Ureter (tissue), 1 donor: ENCODE measurements at places on chromosomes 1 and 21.
A peak's percentile ranks its signal among the peaks of the same experiment; 100 is the strongest.

DNA sequence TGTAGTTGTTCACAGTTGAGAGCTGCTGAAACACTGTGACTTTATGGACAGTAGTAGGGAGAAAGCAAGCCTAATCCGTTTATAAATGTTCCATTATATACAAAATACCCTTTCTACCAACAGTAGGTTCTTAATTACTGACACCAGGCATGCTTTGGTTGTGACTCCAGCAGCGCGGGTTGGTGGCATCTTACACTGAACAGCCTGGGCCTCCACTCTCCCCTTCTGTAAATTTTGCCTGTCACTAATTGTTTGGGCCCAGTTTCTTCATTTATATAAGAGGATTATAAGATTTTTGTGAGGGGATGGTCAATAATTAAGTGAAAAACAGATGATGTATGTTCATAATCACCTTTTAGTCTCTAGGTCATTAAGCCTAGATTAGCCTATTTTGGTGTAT lies 58.2 kb downstream of the ITSN1 start:
- DNase-seq = no peak

GRCh38 chr1:174682419-174683008 lies 234.8 kb downstream of the GPR52 start:
- DNase-seq = no peak

DNA sequence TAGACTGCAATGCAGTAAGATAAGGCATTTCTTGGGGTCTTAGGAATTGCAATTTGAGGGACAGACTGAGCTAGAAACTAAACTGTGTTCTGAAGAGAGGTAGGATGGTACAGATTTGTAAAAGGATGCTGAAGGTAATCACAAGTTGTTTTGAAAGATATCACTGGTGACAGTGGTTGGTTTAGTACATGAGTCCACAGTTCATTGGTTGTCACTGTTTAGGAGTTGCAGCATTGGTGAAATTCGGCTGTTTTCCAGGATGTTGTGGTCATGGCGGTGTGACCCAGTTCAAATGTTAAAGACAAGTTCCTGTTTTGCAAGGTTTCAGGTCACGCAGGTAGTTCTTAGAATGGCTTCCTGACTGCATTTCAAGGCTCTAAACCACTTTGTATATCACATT lies 292.8 kb upstream of the B3GALT2 start:
- no peak for DNase-seq

DNA sequence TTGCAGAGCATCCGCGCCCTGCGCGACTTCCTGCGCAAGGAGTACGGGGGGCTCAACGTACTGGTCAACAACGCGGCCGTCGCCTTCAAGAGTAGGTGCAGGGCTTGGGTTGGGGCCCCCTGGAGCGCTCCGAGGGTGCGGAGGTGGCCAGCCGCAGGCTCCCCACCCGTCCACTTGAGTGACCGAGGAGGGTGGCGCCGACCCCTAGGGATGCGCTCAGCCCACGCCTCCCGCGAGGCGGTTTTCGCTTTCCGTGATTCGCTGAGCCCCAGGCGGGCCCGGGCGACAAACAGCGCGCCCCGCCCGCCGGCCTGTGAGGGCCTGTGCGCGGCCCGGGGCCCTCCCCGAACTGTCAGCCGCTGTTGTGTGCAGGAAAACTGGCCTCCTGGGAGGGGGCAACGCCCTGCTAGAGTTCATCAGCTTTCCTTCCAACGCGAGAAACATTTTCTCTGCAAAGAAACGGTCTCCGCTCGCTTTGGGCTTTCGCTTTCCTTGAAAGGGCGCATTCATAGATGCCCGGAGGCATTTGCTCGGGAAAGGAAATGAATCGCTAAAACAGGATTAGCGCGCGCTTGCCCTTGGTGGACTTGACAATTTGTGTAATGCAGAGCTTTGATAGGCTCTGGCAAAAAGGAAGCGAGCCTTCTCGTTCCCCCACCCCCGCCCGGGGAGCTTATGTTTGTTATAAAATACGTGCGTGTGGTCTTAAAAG lies 668 bp downstream of the CBR3 start:
- DNase-seq = peak; percentile 84

DNA sequence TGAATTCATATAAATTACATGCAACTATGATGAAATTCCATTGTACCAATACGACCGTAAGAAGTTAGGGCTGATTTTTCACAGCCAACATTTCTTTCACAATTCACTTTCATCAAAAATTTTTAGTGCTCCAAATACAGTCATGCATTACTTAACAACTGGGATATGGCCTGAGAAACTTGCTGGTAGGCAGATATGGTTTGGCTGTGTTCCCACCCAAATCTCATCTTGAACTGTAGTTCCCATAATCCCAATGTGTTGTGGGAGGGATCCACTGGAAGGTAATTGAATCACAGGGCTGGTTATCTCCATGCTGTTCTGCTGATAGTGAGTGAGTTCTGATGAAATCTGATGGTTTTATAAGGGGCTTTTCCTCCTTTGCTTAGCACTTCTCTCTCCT lies 244.4 kb downstream of the AKT3 start:
- no peak for DNase-seq

DNA sequence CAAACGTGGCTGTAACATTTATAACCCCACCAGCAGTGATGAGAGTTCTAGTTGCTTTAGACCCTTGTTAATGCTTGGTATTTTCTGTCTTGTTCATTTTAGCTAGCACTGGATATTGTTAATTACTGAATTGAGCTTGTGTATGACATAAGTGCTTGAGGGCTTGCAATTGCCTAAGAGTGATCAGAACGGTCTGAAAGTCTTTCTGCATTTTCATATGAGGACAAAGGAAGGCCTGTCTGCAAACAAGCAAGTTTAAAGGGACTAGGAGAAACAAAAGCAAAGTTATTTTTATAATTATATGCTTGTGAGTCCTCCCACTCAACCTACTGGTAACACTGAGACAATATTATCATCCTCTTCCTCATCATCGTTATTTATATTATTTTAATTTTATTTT lies 305.5 kb upstream of the DUSP10 start:
- DNase-seq = no peak

DNA sequence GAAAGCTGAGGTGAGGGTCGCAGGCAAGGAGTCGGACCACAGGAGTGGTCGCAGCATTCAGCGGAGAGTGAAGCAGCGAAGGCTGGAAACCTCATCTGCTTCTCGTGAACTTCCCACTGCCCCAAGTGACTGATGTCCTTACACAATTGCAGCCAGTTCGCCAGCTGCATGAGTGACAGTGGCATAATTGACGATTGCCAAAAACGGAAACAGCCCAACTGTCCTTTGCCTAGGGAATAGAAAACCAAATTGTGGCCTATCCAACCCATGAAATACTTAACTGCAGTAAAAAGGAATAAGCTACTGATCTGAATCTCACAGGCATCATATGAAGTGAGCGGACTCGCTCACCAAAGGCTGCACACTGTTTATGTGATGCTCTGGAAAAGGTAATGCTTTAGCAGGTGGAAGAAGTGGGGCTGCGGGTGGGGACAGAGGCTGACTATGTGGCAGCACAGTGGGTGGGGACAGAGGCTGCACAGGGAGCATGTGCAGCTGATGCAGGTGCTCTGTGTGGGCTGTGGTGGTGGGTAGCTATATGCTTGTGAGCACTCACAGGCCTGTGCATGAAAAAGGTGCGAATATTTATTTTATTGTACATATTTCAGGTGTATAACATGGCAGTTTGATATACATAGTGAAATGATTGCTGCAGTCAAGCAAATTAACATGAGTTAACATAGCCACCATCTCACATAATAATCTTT lies 4.2 kb upstream of the NLRP3 start:
- DNase-seq = no peak

GRCh38 chr1:100433563-100433962 lies 81.3 kb downstream of the CDC14A start:
- no peak for DNase-seq

- no peak for DNase-seq
Measured at GRCh38 chr21:38151021-38151645, 105.7 kb upstream of the KCNJ15 start.

- DNase-seq = no peak
Measured at GRCh38 chr1:115338457-115338820, 390 bp upstream of the NGF start.

- no peak for DNase-seq
Measured at GRCh38 chr1:103180660-103181059, 72.3 kb upstream of the COL11A1 start.

GRCh38 chr1:15125101-15125745 lies 28.3 kb upstream of the TMEM51 start:
- no peak for DNase-seq

DNA sequence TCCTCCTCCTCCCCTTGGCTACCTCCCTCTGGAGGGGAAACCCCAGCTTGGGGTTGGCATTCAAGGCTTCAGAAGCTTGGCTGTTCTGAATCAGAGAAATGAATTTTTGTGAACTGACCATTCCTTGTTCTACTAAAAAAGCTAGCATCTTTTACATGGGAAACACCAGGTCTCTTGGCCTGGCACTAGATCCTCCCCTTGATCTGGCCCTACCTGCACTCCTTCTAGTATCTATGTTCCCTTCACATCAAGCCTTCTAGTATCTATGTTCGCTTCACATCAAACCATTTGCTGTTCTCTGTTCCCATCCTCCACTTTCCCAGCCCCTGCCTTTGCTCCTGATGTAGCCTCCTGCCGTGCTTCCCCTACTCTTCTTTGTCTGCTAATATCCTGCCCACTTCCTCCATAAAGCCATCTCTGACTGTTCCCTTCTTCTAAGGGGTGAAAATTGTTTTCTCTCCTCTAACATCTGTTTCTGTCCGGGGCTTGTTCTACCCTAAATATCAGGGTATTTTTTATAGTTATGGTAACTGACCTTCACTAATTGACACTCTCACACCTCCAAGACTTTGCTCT lies 25.8 kb downstream of the FAM151A start:
- no peak for DNase-seq

GRCh38 chr1:81230983-81231728 lies 569.6 kb upstream of the ADGRL2 start:
- DNase-seq = no peak

DNA sequence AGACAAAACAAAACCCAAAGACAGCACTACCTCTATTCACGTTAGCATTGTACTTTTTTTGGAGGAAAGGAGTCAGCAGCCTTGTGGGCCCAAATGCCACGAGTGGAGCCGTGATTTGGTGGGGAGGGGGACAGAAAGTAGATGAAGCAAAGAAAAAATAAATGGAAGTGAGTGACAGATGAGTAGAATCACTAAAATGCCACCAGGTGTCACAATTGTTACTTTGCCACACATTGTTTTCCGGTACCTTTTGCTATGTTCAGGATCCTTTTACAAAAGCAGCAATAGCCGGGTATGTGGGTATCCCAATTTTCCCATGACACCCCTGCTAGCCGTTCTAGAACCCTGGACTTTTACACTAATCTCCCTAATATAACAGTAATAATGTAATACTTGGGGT lies 85.0 kb upstream of the AK4 start:
- no peak for DNase-seq

DNA sequence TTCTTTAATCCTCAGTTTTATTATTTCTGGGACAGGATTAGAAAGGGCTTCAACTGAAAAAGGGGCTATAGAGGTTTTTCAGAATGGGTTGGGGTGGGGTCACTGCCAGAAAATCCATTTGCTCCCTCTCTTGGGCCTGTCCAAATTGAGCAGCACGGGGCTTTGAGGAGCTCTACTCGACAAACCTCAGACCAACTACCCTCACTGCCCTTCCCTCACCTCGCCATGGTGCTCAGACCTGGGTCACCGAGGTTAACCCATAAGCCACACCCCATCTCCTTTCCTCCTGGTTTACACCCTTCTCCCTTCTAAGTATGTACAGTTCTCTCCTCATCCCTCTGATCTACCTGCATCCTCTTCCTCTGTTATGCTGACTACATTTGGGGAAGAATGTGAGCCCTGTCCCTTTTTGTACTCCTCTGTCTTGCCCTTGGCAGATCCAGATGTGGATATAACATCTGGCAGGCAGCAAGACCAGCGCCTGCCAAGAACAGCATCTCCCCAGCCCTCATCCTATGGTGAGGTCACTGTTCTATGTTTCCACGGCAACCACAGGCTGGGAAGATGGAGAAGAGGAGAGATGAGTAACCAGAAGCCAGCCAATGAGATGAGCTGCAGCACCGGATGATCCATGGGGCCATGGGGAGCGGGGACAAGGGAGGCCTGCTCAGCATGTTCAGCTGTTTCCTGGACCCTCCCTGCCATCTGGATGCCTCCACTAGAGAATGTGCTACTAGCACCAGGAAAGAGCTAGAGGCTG lies 3.7 kb upstream of the FABP3 start:
- DNase-seq = no peak
